Activated naive CD8-positive, alpha-beta T cell treated with anti-CD3 and anti-CD28 coated beads for 36 hours (primary cell): ENCODE measurements at places on chromosomes 1 and 21.

DNA sequence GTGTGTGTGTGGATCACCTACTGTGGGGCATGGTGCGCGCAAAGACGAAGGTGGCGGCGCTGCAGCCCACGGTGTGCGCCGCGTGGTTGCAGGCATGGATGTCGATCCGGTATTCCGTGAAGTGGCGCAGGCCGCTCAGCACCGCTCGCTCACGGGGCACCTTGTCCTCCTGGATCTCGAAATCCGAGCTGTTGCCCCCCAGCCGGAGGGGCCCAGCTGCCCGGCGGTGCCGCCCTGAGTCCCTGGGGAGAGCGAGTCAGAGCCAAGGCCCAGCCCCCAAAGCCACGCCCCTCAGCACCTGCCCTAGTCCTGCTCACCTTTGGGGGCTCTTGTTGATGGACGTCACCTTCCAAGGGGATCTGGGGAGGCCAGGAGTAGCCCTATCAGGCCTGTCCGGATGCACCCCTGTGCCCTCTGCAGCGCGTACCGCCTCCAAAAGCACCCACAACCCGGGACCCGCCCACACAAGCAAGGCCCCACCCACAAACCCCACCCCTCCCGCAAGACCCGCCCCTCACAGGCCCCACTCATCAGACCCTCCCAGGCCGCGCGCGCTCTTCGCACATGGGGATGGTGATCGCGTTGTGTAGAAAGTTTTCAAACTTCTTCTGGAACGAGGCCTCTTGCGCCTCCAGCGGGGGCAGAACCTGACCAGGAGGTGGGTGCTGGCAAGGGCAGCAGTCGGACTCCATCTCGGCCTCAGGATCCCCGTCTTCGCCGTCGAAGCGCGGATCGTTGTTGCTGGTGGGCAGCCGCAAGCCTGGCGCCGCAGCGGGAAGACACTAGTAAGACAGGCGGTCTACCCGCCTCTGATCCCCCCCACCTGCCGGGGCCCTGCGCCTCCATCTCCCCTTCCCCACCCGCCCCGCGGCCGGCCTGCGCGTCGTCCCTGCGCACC, 13.6 kb downstream of the INSRR start:
- DNase-seq, result peak; percentile 32

DNA sequence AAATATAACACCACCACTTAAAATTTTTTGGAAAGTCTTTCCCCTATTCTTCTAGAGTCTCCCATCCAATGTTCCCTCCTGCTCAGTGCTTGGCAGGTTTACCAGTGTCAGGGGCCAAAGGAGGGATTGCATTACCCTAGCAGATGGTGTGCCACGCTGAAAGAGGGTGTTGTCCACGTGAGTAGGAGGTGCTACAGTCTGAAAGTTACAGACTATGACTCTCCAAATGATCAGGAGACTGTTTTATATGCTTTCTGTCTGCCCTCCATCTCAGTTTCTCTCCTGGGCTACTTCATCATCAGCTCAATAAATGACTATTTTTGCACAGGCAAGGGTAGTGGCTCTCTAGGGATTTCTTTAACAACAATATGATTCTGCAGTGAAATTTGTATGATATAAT, 31.3 kb upstream of the ANGPTL7 start:
- DNase-seq, result no peak

- DNase-seq, result no peak
Measured at GRCh38 chr1:203379825-203380224, 28.9 kb upstream of the FMOD start.

- DNase-seq, result no peak
Measured at GRCh38 chr1:111354584-111354983, 63.9 kb downstream of the CHIA start.

- DNase-seq, result no peak
Measured at GRCh38 chr1:48017716-48018115, 20.5 kb upstream of the TRABD2B start.

GRCh38 chr1:210143465-210144062, 89.0 kb upstream of the SERTAD4 start:
- DNase-seq, result peak; percentile 28

DNA sequence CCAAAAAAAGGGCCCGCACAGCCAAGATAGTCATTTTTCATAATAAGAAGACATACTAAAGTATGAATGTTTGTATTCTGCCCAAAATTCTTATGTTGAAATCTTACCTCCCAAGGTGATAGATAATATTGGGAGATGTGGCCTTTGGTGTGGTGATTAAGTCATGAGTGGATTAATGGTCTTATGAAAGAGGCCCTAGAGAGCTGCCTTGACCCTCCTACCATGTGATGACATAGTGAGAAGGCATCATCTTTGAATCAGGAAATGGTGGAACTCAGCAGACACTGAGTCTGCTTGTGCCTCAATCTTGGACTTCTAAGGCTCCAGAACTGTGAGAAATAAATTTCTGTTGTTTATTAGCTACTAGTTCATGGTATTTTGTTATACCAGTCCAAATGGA, 11.8 kb upstream of the RNPC3 start:
- no peak for DNase-seq

- DNase-seq, result no peak
Measured at GRCh38 chr1:115729756-115730155, 38.8 kb downstream of the CASQ2 start.

GRCh38 chr1:234869182-234870019, 259.2 kb downstream of the TOMM20 start:
- DNase-seq, result no peak

GRCh38 chr1:94551449-94551848, 9.9 kb upstream of the F3 start:
- no peak for DNase-seq
